ENCODE measurements at places on chromosomes 4 and X. TPM values are rescaled to one million over a fixed set of nuclear protein-coding genes. Genes with fewer than 3 reads are reported as not detected.

Gene RTL5
- total RNA-seq = 13.2 TPM

Gene AMTN
- total RNA-seq = not detected

Gene NXF2B
- total RNA-seq = not detected

Gene GNPDA2
- total RNA-seq = 12.8 TPM

Gene HTT
- total RNA-seq = 65.2 TPM

Gene CENPVL1
- 0.25 TPM for total RNA-seq

Gene IL3RA
- total RNA-seq = not detected

Gene FAM47C
- not detected for total RNA-seq

Gene CABS1
- total RNA-seq = not detected

Gene F11
- total RNA-seq = not detected

Gene RNF128
- total RNA-seq = 17.5 TPM

Gene NUDT10
- total RNA-seq = 6.6 TPM

Gene NLGN4X
- 11.5 TPM for total RNA-seq

Gene ZDHHC15
- total RNA-seq = 0.77 TPM

Gene TEX11
- not detected for total RNA-seq

Gene CXCL8
- 1.5 TPM for total RNA-seq

Gene HERC5
- 23.0 TPM for total RNA-seq

Gene DOK7
- not detected for total RNA-seq

Gene CDKL5
- 19.2 TPM for total RNA-seq

Gene TMEM184C
- 40.8 TPM for total RNA-seq

Gene SMIM43
- not detected for total RNA-seq

Gene DSPP
- not detected for total RNA-seq

Gene ANAPC4
- 18.9 TPM for total RNA-seq

Gene DKK2
- 2.1 TPM for total RNA-seq

Gene LIMCH1
- total RNA-seq = 3.2 TPM

Gene ZNF330
- 32.1 TPM for total RNA-seq

Gene HAND2
- not detected for total RNA-seq

Gene MAGEA1
- total RNA-seq = not detected

Gene TMPRSS11A
- total RNA-seq = not detected

Gene GLRB
- 6.8 TPM for total RNA-seq

Gene PGAM4
- not detected for total RNA-seq

Gene GALNTL6
- 0.67 TPM for total RNA-seq

Gene SPIN2A
- total RNA-seq = 1.2 TPM

Gene ATP1B4
- not detected for total RNA-seq

Measured in astrocyte (in vitro differentiated cells and primary cell).